ENCODE measurements at places on chromosomes 11 and 22.

GRCh38 chr11:27718863-27719545 is 18.7 kb upstream of the BDNF start:
- no peak for DNase-seq

GRCh38 chr11:20415432-20415831 is 27.9 kb downstream of the PRMT3 start:
- no peak for DNase-seq

- DNase-seq, result no peak
These were observed 87.2 kb downstream of the PLEKHA7 start for GRCh38 chr11:16926883-16927626.

DNA sequence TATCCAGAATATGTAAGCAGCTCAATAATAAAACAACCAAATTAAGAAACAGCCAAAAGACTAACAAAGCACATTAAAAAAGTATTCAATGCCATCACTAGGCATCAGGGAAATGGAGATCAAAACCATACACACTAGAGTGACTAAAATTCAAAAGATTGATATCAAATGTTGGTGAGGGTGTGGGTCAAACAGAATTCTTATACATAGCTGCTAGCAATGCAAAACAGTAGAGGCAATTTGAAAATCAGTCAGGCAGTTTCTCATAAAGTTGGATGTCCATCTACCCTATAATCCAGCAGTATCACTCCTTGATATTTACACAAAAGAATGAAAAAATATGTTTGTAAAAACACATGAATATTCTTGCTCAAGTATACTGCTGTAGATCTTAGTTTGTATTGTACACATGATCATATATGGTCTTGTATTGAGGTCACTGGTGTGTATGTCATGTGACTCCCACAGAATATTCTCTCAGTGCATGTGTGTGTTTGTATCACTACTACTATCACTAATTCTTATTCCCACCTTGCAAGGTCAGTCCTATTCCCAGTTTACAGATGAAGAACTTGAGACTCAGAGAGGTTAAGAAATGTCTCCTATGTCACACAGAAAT is 54.9 kb downstream of the SLC5A1 start:
- DNase-seq, result no peak

- DNase-seq, result no peak
These were observed 40.1 kb upstream of the SCN3B start for GRCh38 chr11:123694551-123694950.

DNA sequence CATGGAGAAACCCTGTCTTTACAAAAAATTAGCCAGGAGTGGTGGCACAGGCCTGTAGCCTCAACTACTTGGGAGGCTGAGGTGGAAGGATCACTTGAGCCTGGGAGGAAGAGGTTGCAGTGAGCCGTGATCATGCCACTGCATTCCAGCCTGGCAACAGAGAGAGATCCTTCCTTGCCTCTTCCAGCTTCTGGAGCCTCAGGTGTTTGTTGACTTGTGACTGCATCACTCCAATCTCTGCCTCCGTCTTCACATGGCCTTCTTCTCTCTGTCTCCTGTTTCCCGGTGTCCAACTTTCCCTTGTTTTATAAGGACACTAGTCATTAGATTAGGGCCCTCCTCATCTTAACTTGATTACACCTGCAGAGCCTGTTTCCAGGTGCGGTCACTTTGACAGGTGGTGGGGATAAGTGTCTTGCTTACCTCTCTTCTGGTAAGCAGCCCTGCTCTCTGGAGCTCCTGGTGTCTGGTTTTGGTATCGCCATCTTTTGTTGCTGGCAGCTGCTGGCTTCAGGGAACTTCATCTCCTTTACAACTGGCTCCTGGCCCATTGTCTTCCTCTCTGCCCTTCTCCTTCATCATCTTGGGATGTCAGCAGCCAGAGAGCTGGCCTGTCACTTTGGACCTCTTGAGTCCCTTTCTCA is 8.2 kb upstream of the USP2 start:
- DNase-seq, result no peak

GRCh38 chr11:125886997-125887372 is 483 bp upstream of the HYLS1 start:
- DNase-seq, result no peak

DNA sequence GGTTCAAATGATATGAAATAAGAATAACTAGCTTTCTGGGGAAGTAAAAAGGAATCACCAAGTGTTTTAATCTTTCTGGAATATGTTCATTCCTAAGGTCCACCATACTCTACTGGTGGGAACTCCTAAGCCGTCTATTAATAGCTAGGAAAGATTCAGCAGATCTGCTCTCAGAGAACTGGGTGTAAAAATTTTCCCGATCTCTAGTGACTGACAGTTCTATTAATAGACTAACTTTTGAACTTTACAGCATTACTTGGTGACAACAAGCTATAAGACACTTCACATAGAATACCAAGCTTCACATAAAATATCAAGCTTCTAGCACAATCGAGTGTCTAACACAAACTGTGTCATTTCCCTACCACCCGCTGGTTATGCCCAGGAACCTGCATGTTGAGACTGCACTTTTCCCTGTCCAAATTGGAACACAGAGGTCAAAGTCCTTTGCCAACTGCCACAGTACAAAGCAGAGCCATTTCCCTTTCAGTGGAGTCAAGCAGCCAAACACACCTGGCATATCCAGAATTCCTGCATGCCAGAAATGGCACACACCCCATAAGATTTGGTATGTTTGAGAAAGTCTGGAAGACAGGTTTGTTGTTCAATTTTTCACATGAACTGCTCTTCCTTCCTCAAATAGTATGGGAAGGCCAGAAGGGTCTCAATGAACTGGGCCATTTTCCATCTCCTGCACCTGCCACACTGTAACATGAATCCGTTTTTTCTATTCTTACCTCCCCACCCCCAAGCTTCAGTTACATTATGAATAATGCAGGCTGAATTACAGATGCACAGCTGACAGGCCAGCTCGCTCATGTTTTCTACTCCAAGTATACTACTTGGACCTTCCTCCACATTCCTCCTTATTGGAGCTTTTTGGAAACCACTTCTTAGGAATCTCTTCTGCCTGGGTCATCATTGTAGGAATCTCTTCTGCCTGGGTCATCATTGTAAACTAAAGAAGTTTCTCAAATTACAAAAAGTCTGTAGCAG is 3.7 kb downstream of the OSBP start:
- peak; percentile 26 for DNase-seq

DNA sequence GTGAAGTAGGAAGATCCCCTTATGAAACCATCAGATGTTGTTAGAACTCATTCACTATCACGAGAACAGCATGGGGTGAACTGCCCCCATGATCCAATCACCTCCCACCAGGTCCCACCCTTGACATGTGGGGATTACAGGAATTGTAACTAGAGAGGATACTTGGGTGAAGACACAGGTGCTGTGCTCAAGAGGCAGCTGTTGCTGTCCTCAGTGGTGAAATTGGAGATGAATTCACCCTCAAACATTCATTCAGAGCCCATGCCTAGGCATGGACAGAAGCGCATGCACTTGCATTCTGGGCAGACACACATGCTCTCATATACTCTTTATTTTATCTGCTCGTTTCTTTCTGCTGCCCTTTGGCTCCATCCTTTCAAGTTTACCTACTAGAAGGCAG is 385.0 kb downstream of the INSC start:
- no peak for DNase-seq

GRCh38 chr11:44570411-44571155 is 5.1 kb downstream of the CD82 start:
- DNase-seq, result no peak

GRCh38 chr11:108929241-108929640 is 264.4 kb downstream of the DDX10 start:
- DNase-seq, result no peak

GRCh38 chr11:19890308-19890707 is 177.7 kb downstream of the NAV2 start:
- DNase-seq, result no peak

DNA sequence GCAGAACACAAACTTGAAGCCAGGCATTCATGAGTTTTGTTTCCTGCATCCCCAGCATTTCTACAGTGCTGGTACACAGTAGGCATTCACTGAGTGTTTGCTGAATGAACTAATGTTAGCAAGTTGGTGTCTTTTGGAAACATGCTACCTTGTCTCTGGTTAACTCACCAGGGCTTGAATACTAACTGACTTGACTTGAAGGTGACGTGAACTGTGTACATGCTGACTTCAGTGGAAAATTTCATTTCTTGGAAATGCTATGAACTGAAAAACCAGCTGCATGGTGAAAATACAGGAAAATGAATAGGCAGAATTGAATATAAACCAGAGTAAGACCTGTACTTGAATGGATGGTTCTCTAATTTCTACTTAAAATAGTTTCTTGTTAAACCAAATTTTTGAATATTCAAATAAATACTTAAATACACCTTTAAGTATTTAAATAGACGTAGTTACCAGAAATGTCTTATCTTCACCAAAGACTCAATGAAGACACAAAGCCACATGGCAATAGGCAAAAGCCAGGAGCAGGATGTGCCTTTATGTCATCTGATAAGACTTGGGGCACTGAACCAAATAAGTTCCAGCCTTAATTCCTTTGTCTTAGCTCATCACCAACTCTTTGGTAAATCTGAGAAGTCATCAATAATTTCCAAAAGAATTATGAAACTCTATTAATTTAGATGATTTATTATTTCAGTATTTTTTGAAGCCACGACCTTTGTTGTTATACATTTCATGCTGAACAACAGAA is 39.7 kb upstream of the POU2AF2 start:
- DNase-seq, result no peak

GRCh38 chr22:49964136-49965090 is 3.8 kb downstream of the PIM3 start:
- no peak for DNase-seq

DNA sequence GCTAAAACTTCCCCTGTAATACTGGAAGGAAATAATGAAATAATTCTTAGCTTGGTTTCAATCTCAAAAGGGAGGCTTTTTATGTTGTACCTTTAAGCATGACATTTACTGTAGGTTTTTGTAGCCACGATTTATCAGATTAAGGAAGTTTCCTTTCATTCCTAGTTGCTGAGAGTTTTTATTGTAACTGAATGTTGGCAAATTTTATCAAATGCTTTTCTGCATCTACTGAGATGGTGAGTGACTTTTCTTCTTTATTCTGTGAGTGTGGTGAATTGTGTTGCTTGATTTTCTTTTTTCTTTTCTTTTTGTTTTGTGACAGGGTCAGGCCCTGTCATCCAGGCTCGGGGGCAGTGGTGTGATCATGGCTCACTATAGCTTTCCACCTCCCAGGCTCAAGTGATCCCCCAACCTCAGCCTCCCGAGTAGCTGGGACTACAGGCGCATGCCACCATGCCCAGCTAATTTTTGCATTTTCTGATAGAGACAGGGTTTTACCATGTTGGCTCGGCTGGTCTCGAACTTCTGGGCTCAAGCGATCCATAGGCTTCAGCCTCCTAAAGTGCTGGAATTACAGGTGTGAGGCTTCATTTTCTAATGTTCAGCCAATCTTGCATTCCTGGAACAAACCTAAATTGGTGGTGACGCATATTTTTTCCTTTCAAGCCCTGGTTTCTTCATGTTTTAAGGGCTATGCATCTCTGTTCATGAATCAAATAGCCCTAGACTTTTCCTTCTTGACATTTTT is 26.2 kb downstream of the SUSD2 start:
- DNase-seq, result no peak

- no peak for DNase-seq
These were observed 1068.8 kb downstream of the DLG2 start for GRCh38 chr11:84558085-84558905.

DNA sequence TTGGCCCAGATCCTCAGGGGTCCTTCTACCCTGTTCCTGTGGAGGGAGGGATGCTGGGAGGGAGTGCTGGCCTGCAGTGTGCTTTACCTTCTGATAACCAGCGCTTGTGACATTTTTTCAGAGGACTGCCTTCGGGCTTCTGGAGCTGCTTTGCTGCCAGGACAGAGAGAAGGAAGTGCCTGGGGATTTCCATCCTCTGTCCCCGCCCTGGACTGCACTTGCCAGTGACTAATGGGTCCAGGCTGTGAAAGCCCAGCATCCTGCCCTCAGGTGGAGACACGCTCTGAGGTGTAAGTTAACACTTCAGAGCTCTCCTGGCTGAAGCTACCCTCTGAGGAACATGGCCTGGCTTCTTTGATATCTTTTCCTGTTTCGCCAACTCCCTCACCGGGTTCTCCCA is 158.7 kb upstream of the SYT13 start:
- no peak for DNase-seq

- no peak for DNase-seq
These were observed 132.7 kb upstream of the NAV2 start for GRCh38 chr11:19579957-19580356.

GRCh38 chr11:521177-521688 is 14.1 kb downstream of the HRAS start:
- DNase-seq, result no peak

GRCh38 chr11:104333977-104334376 is 170.0 kb upstream of the PDGFD start:
- DNase-seq, result no peak

DNA sequence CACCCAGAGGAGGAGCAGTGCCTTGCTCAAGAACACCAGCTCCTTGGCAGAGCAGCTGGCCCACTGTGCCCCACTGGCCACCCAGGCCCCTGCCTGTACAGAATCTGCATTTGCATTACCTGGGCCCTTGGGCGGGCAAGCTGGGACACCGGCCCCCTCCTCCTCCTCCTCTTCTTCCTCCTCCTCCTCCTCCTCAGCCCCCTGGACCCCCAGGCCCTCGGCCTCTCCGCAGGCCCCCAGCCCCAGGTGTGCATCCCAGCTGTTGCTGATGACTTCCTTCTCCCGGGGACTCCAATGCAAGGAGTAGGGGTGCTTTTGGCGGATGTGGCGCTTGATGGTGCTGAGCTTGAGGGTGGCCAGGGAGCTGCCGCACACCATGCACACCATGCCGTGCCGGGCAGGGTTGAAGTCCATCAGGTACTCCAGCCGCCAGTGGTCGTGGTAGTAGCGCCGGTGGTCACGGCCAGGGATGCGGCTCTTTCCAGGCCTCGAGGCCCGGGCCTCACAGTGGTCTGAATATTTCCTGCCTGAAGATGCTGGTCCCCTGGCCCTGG is 2.8 kb downstream of the ZFTA start:
- no peak for DNase-seq

GRCh38 chr11:99494065-99494464 is 473.3 kb downstream of the CNTN5 start:
- no peak for DNase-seq

DNA sequence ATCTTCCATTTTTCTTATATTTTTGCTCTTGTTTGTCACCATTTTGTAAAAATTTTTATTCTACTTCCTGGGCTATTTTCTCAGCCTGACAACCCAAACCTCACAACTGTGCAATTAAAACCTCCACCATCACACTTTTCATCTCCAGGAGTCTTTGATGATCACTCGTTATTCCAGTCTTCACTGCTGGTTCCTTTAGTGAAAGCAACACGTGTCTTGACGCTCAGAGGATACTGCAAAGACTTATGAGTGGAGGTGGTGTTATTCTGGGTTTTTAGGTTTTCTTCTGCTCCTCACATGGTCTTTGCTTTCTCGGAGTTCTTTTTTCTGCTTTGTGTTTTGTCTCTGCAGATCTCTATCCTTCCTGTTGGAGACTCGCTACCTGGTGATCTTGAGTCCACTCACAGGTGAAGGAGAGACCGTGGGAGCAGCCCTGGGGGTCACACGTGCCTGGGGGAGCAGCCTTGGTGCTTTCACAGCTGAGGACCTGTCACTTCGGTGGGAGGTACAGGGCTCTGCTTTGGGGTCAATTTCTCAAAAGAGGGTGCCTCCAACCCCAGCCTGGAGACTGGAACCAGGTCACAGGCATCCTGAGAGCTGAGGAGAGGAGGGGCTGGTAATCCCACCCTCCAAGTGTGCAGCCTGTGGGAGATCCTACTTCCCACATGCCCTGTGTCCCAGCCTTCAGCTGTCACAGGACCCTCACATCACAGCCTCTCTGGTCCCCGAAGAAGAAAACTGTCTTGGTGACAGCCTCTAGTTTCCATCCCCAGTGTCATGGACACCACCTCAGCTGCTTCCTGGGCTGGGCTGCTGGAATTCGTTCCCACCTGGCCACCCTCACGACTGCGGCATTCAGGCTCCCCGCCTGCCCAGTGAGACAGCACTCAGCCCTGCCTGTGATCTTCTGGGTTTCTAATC is 11.0 kb downstream of the SULT4A1 start:
- no peak for DNase-seq
